ENCODE measurements at places on chromosomes 6 and 20. TPM values are rescaled to one million over a fixed set of nuclear protein-coding genes. Genes with fewer than 3 reads are reported as not detected.

SCUBE3 gene
- not detected for total RNA-seq

POU5F1 gene
- total RNA-seq = not detected

EEF1E1 gene
- total RNA-seq = 150 TPM

KIAA0408 gene
- total RNA-seq = 1.4 TPM

ADAT2 gene
- total RNA-seq = 4.5 TPM

TP53RK gene
- 17.0 TPM for total RNA-seq

DTNBP1 gene
- 15.3 TPM for total RNA-seq

KHDC1L gene
- total RNA-seq = not detected

PPP2R5D gene
- total RNA-seq = 61.1 TPM

CNR1 gene
- total RNA-seq = 0.87 TPM

TRDN gene
- total RNA-seq = 0.51 TPM

LAMA2 gene
- total RNA-seq = 9.7 TPM

LPA gene
- total RNA-seq = not detected

SNAP91 gene
- total RNA-seq = 0.43 TPM

FNDC11 gene
- not detected for total RNA-seq

TAB2 gene
- 15.5 TPM for total RNA-seq

PHACTR1 gene
- 3.3 TPM for total RNA-seq

HCRTR2 gene
- total RNA-seq = not detected

KPNA5 gene
- total RNA-seq = 2.6 TPM

GPLD1 gene
- total RNA-seq = not detected

SLC32A1 gene
- total RNA-seq = not detected

HLA-DQB1 gene
- not detected for total RNA-seq

CTAGE9 gene
- total RNA-seq = not detected

NPBWR2 gene
- not detected for total RNA-seq

BMP6 gene
- 2.8 TPM for total RNA-seq

MOG gene
- total RNA-seq = not detected

RSPO3 gene
- not detected for total RNA-seq

OPRM1 gene
- not detected for total RNA-seq

NR2E1 gene
- 0.39 TPM for total RNA-seq

OR2B6 gene
- total RNA-seq = not detected

ZSCAN23 gene
- 0.64 TPM for total RNA-seq

HSPA1L gene
- 1.0 TPM for total RNA-seq

GNMT gene
- total RNA-seq = not detected

PET117 gene
- total RNA-seq = 20.3 TPM

OSER1 gene
- total RNA-seq = 57.7 TPM

PBOV1 gene
- not detected for total RNA-seq

SNPH gene
- 1.5 TPM for total RNA-seq

PPP1R3G gene
- total RNA-seq = not detected
